GM18507 (cell line): ENCODE measurements at places on chromosomes 6 and 20.

DNA sequence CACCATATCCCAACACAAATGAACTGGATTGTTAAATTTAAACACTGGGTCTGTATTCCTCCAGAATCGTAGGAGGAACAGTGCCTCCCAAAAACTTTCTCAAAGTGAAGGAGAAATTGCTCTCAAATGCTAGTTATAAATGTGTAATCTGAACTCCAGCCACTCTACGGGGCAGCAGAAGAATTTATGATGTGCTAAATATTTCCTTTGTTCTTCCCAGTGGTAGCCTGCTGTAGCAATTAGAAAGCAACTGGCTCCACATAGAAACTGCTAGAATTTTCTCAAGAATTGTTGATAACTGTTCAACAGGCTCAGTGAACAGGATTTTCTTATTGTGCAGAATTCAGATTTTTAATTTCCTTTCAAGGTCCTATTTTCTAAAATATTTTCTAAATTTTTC, 49.8 kb upstream of the EYA4 start:
- no peak for DNase-seq

- no peak for DNase-seq
Observed at GRCh38 chr6:14699803-14700601, 545.9 kb upstream of the JARID2 start.

DNA sequence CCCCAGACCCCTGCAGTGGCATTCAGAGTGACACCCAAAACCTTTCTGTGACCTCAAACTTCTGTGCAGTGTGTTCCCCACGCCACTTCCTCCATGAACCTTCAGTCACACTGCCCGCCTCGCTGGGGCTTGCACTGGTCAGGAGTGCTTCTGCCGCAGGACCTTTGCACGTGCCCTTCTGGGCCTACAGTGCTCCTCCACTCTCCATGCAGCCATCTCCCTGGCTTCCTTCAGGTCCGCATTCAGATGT, 27.1 kb downstream of the SYNJ2 start:
- DNase-seq: no peak

DNA sequence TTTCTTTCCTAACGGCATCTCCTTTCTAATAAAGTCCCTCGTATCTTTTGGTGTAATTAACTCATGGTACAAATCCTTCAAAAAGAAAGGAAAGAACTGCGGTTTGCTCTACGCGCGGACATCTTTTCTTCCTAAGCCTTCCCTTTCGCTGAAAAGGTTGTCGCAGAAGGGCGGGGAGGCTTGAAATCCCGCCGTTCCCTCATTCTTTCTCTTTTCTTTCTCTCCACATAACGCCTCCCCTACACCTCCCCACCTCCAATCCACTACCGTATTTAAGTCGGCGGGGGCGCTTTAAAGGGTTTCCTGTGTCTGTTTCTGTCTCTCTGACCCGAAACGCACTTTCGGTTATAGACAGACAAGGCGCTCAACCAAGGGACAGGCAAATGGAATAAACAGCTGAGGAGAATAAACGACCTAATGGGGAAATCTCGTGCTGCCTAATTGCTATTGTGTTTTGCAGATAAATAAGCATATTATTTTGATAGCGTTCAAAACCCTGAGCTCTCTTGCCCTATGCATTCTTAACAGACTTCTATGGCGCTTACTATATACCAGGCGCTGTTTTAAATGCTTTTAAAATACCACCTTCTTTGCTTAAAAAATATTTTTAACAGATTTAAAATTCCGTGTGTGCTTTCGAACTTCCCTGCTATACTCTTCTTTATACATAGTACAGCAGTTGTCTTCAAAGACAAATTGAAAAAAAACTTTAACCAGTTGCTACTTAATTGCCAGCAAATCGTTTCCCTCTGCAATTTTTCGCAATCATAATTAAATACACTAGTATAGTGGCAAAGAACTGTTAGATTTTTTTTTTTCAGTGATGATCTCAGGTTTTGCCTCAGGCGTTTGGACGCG, 2.5 kb upstream of the HEY2 start:
- no peak for DNase-seq

GRCh38 chr6:7264686-7265384, 48.2 kb downstream of the SSR1 start:
- DNase-seq: no peak

GRCh38 chr20:4018023-4018748, 2.8 kb upstream of the RNF24 start:
- no peak for DNase-seq

- no peak for DNase-seq
Observed at GRCh38 chr6:18586133-18586532, 199.0 kb downstream of the RNF144B start.

GRCh38 chr20:33910056-33910455, 83.7 kb upstream of the RALY start:
- no peak for DNase-seq

DNA sequence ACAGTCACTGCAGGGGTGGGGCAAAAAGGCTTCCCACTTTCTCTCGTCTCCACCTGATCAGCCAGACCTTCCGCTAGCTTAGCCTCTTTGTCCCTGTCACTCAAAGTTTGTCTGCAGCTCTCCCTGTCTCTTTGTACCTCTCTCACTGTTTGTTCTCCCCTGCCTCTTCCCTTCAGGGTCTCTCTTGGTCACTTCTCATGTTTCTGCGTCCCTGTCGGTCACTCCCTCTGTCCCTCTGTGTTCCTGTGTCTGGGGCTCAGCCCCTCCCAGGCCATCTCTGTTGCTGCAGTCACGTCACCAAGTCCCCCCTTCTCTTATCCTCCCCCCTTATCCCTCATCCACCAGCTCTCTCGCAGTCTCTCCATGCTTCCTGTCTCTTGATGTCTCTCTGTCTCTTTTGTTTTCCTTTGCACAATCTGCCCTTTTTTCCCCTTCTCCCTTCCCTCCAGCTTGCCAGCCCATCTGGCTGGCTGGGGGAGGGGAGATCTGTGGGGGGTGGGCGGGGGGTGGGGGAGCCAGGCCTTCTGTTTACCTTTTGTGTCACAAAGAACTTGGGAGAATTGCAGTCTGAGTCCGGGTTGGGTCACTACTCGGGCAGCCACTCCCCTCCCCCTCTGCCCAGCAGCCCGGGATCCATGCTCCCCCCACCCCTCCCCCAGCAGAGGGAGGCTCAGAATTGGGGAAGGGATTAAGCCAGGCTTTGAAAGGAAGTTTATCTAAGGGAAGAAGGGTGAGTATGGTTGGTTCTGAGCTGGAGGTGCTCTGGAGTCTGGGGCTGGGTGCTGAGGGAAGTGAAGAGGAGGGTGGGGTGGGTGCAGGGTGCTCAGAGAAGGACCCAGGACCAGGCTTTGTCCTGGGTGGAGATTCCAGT, 32.3 kb downstream of the FOXP4 start:
- no peak for DNase-seq

DNA sequence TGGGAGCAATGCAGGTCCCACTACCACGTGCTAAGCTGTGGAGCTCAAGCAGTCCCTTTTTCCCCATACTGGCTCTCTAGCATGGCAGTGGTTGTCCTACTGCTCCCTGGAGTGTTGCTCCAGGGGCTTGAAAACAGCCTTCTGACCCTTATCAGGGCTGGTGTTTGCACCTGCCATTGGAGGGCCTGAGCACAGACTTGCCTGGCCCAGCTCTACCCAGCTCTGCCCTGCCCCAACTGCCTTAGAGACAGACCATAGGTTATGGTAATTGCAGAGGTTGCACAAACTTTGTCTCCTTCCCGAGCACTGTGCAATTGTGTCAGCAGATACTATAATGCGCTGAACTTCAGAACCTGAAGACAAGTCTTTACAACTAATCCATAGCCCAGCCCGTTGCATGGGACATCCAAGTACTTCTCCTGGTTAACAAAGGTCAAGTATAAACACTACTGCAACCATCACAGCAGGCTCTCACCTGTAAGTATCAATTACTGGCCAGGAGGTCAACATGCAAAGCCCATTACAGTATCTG, 58.7 kb downstream of the PDSS2 start:
- no peak for DNase-seq

DNA sequence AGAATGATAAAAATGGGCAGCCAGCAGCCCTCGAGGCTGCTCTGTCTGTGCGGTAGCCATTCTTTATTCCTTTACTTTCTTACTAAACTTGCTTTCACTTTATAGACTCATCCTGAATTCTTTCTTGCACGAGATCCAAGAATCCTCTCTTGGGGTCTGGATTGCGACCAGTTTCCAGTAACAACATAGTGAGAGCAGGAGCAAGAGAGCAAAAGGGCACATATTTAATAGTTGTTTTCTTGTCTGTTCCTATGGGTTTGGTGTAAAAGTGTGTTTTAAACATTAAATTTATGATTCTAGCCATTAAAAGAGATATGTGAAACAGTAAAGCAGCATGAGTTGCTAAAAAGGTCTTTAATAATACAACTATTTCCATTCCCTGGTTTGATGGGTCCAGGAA, 78.8 kb upstream of the OPRM1 start:
- no peak for DNase-seq

- no peak for DNase-seq
Observed at GRCh38 chr6:1635305-1636010, 25.7 kb downstream of the FOXC1 start.

DNA sequence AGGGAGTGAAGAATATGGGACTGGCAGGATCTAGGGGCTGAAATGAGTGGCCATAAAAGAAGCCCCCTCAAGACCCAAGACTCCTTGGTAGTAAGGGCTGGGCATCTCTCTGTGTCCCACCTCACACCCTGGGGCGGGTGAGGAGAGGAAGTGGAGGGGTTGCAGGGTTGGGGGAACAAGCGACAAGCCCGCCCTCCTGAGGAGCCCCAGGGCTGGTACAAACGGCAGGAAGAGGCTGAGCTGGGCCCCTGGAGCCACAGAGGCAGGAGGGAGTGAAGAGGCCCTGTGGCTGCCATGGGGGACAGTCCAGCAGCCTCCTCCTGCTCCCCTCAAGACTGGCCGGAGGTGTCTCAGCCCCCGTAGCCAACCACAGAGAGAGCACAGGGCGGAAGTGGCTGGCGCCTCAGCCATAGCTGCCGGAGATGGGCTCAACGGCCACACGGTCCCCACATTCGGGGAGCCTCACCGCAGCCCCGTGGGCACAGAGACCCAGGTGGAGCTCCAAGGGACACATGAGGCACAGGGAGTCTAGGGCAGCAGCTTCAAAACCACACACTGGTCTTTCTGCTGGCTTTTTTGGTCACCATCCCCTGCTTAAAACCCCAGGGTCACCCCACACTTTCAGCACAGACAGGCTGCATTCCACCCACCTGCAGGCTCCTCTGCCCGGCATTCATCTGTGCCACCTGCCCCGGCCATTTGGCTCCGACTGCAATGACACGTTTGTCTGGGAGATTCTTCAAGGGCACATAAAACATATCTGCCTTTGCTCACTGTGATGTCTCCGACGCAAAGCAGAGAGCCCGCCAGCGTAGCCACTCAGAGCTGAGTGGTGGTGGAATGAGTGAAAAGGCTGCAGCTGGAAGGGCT, 524 bp downstream of the C20orf203 start:
- DNase-seq: peak; percentile 58

GRCh38 chr20:62861726-62862336, at the start of gene TCFL5:
Gene TCFL5, minus strand, starts transcription at chr20:62861822. Its CDS starts 152 bp downstream, at chr20:62861670.
- DNase-seq: peak; percentile 86

DNA sequence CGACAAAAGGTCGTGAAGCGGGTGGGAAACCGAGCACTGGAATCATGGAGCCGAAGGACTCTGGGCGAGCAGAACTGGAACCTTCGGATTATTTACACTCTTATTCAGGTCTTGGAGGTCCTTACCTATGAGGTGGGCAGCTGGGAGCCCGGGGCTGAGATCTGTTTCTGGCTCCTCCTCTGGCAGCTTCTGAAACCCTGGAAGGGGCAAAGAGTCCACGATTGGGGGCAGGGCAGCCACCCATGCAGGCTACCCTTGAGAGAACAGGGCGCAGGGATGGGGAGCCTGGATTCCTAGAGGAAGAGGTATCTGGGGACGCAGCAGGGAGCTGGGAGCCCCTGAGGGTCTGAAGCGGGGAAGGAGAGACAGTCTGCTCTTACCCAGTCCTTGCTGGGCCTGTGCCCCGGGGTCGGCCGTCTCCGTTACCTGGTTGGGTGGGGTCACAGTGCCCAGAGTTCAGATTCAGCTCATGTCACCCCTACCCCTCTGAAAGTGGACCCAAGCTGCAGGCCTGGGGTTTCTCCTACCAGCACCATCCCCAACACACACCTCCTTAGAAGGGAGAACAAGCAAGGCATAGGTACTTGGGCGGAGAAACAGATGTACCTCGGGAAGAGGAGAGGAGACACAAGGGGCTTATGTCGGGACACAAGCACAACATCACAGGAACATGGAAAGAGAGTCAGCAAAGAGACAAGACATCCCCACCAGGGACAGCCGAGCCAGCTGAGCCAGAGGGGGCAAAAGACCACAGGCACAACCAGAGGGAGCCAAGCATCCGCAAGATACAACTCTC, 592 bp downstream of the LTB start:
- DNase-seq: no peak

GRCh38 chr20:47031004-47031403, 136.4 kb downstream of the EYA2 start:
- DNase-seq: no peak

DNA sequence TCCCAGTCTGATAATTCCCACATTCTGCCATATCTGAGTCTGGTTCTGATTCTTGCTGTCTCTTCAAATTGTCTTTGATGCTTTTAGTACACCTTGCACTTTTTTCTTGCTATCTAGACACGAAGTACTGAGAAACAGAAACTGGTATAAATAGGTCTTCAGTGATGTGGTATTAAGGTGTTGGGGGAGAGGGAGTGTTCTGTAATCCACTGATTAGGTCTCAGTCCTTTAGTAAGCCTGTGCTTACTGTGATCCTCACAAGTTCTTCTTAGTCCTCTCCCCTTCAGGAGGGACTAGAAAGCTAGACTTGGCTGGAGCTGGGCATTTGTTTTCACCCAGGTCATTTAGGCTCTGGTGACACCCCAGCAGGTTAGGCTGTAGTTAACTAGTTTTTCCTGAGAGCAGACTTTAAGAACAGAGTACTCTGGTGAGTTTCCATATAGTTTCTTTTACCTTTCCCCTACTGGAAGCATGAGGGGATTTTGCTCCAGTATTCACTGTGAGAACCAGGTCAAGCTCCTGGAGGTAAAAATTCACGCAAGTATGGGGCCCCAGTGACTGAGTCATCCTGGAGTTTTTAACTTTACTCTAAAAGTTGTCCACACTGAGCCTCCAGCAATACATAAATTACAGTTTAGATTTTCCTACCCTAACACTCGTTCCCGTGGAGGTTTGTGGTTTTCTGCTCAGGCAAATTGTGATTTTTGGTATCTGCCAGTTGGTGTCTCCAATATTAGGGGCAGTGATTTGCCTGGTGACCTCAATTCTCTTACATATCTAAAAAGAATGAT, 154.6 kb downstream of the CDKAL1 start:
- DNase-seq: no peak

DNA sequence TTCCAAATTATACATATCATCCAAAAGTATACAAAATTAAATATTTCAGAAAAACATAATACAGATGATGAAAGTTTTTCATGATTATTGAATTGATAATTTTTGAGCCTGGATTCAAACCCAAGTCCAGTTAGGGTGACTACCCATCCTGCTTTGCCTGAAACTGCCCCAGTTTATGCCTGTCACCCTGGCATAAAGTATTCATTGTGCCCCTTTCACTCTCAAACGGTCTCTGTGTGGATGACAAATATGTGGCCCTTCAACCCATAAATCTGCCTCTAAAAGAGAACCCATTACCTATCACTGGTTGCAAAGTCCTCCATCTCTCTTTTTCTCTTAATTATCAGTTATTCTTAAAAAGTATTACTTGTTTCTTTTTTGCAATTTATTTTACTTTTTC, 553.7 kb upstream of the JARID2 start:
- DNase-seq: no peak
